ENCODE measurements at places on chromosomes 7 and 10.

DNA sequence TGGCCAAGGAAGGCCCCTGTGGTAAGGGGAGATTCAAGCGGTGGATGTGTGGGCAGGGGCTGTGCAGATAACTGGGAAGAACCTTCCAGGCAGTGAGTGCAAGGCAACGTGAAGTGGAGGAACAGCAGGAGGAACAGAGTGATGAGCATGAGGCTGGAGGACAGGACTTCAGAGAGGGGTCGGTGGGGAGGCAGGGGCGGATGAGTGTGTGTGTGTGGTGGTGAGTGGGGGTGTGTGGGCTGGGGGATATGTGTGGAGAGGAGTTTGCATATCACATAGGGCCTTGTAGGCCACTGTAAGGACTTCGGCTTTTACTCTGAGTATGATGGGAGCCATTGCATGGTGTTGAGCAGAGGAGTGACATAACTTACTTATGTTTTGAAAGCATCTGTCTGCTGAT, 73.8 kb downstream of the SYPL1 start:
- DNase-seq, result peak; percentile 1
- H3K36me3 ChIP-seq, result no peaks in the 10 kb centered on the region
- H3K4me1 ChIP-seq, result peaks cover 4% of the 10 kb centered on the region
- no peaks in the 10 kb centered on the region for H3K27me3 ChIP-seq
- H3K27ac ChIP-seq, result no peak overlapping the region

DNA sequence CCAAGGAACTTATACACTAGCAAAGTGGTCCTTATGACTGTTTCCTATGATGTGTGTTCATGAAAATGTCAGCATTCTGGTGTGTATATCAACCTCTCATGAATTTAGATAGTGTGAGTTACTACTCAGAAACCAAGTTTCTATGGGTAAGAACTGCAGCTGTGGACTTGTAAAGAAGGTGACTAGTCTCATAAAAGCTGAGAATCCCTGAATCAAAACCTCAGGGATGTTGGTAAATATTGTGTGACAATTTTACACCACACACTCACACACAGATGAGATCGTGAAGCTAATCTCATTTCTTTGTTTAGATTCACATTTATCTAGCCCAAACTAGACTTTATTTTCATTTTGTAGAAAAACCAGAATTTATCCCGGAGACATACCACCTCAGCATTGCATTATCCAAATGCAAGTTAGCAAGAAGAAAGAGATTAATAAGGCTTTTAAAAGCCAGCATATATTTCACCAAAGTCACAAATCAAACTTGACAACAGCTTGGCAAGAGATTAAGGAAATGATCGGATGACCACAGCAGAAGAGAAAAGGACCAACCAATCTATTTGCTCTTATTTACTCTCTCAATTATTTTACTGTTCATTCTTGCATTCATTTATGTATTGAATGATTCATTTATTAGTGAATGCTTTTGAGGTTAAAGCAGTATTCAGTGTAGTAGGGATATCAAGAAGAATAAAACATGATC, 92.9 kb downstream of the PLXDC2 start:
- H3K27me3 ChIP-seq, result no peaks in the 10 kb centered on the region
- no peaks in the 10 kb centered on the region for H3K36me3 ChIP-seq
- no peak overlapping the region for H3K27ac ChIP-seq
- no peak overlapping the region for H3K4me3 ChIP-seq
- H3K4me1 ChIP-seq, result no peaks in the 10 kb centered on the region
- no peak for DNase-seq

- H3K4me3 ChIP-seq, result no peak overlapping the region
- no peak overlapping the region for H3K27ac ChIP-seq
- no peaks in the 10 kb centered on the region for H3K36me3 ChIP-seq
- no peaks in the 10 kb centered on the region for H3K4me1 ChIP-seq
- no peaks in the 10 kb centered on the region for H3K27me3 ChIP-seq
Measured at GRCh38 chr7:152478140-152478539, 42.3 kb upstream of the KMT2C start.

GRCh38 chr10:119724593-119725516, 995 bp upstream of the INPP5F start:
- peaks cover 23% of the 10 kb centered on the region for H3K4me1 ChIP-seq
- peak overlapping the region; percentile 82 for H3K4me3 ChIP-seq
- no peaks in the 10 kb centered on the region for H3K36me3 ChIP-seq
- peak; percentile 44 for DNase-seq

- no peak for DNase-seq
- no peak overlapping the region for H3K4me3 ChIP-seq
- H3K36me3 ChIP-seq, result no peaks in the 10 kb centered on the region
- no peaks in the 10 kb centered on the region for H3K27me3 ChIP-seq
- no peak overlapping the region for H3K27ac ChIP-seq
Measured at GRCh38 chr7:19001854-19002253, 115.6 kb downstream of the TWIST1 start.

DNA sequence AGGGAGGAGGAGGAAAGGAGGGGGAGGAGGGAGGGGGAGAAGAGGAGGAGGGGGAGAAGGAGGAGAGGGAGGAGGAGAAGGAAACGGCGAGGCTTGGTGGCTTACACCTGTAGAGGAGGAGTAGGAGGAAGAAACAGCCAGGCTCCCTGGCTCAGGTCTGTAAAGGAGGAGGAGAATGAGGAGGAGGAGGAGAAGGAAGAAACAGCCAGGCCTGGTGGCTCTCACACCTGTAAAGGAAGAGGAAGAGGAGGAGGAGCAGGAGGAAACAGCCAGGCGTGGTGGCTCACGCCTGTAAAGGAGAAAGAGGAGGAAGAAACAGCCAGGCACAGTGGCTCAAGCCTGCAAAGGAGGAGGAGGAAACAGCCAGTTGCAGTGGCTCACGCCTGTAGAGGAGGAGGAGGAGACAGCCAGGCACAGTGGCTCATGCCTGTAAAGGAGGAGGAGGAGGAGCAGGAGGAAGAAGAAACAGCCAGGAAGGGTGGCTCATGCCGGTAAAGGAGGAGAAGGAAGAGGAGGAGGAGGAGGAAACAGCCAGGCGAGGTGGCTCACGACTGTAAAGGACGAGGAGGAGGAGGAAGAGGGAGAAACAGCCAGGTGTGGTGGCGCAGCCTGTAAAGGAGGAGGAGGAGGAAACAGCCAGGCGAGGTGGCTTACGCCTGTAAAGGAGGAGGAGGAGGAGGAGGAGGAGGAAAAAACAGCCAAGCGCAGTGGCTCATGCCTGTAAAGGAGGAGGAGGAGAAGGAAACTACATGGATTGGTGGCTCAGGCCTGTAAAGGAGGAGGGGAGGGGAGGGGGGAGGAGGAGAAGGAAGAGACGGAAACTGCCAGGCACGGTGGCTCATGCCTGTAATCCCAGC, 14.9 kb upstream of the CRCP start:
- H3K4me3 ChIP-seq, result peak overlapping the region; percentile 62
- DNase-seq, result peak; percentile 31
- peak overlapping the region; percentile 55 for H3K27ac ChIP-seq
- H3K4me1 ChIP-seq, result 0 out of 2 replicates have a peak, but pooled peaks cover 3% of the 10 kb centered on the region
- H3K36me3 ChIP-seq, result no peaks in the 10 kb centered on the region

DNA sequence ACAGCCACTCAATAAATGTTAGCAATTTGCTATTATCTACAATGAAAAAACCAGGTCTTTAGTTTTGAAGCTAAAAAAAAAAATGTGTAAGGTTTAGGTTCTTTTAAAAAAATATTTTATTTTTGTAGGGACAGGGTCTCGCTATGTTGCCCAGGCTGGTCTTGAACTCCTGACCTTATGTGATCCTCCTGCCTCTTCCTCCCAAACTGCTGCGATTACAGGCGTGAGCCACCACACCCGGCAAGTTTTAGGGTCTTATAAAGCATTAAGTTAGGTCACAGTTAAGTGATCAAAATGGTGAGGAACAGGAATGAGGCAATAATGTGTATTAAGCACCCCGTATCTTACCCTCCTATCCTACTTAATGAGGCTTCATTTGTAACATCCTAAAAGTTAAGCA, 774 bp downstream of the SEM1 start:
- peak overlapping the region; percentile 75 for H3K4me3 ChIP-seq
- no peak for DNase-seq
- H3K4me1 ChIP-seq, result peaks cover 9% of the 10 kb centered on the region
- H3K36me3 ChIP-seq, result no peaks in the 10 kb centered on the region
- peak overlapping the region; percentile 76 for H3K27ac ChIP-seq
- no peaks in the 10 kb centered on the region for H3K27me3 ChIP-seq

Measured in MM.1S (cell line).